Activated T-helper 9 cell treated with anti-CD3 and anti-CD28 coated beads, Interleukin-2, amount 50 U/mL, for 16 hours (primary cell): ENCODE measurements at places on chromosomes 11 and 22.

GRCh38 chr11:47137476-47137875 lies 39.2 kb downstream of the ARFGAP2 start:
- DNase-seq: no peak

DNA sequence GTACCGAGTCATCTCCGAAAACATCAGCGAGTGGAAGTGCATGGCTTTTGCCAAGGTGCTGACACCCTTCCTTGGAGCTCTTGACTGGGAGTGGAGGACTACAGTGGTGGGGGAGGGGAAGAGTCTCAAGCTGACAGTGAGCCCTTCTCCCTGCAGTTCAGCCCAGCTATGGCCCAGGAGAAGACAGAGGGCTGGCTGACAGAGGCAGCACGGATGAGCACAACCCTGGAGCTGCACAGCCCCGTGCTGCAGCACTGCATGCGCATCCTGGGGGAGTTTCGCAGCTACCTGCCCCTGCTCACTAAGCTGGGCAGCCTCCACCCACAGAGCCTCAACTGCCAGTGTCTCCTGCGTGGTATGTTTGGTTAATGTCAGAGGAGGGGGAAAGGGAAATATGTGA lies 41.4 kb downstream of the DNHD1 start:
- no peak for DNase-seq

- DNase-seq: no peak
Measured at GRCh38 chr22:23067023-23067650, 3.2 kb upstream of the GNAZ start.

GRCh38 chr11:121557348-121557747 lies 104.6 kb upstream of the SORL1-AS1 start:
- no peak for DNase-seq

DNA sequence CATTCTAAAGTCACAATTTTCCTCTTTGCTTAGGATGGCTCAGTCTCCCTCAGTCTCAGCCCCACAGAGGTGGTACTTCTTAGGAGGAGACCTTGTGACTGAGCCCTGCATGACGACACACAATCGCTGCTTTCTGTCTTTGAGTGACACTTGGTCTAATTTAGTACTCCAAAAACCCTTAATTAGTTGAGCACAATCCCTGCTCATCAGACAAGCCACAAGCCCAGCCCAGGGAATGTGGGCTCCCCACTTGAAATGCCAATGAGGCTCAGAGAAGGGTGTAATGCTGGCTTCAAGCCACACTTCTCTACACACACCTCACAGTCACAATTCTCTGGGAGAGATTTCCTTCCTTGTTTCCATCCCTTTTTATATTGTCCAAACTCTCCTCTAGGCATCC lies 101.8 kb downstream of the FEZ1 start:
- no peak for DNase-seq
